ENCODE measurements at places on chromosomes 1 and 21. TPM values are rescaled to one million over a fixed set of nuclear protein-coding genes. Genes with fewer than 3 reads are reported as not detected.

LRRC47 gene
- total RNA-seq = 23.2 TPM

TMEM61 gene
- not detected for total RNA-seq

NUDT4B gene
- 8.7 TPM for total RNA-seq

FAM3B gene
- total RNA-seq = not detected

TIE1 gene
- 749 TPM for total RNA-seq

EPHA8 gene
- total RNA-seq = not detected

GRCh38 chr1:4796161-4797015, 142.0 kb downstream of the AJAP1 start:
- DNase-seq = no peak

DNA sequence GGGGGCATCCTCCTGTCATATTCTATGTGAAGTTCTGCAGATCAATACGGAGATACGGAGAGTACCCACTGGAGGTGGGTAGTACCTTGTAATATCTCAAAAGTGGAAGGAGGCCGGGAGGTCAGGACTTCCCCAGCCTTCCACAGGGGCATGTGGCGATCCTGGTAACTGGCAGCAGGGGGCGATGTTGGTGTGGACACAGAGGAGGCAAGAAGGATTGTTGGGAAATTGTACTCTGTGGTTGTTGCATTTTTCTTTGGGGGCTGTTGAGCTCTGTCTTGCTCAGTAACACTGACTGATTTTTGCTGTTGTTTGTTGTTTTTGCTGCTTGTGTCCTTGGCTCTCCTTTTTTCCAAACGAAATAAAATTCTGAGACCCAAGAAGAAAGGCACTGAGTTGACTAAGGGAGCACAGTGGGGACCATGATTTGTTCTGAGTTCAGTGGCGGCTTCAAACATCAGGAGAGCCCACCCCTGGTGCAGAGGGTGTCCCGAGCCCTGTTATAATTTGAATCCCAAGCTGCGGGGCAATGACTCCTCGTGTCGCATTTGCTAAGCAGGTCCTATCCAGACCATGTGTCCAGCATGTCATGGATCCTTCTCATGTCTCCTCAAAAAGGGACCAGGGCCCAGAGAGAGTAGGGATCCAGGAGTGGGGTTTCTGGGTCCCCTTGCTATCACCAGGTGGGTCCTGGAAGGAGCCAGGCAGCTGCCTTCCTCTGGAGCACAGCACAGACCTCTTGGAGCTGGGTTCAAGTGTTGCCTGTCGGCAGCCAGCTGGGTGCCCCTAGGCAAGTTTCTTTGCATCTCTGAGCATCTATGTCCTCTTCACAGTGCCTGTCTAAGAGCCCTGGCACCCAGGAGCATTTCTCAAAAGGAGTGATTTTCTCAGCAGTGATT, 22.8 kb downstream of the LHX4 start:
- DNase-seq = peak; percentile 74

- no peak for DNase-seq
These were observed 37.5 kb downstream of the CLIC6 start for GRCh38 chr21:34706337-34706736.

DNA sequence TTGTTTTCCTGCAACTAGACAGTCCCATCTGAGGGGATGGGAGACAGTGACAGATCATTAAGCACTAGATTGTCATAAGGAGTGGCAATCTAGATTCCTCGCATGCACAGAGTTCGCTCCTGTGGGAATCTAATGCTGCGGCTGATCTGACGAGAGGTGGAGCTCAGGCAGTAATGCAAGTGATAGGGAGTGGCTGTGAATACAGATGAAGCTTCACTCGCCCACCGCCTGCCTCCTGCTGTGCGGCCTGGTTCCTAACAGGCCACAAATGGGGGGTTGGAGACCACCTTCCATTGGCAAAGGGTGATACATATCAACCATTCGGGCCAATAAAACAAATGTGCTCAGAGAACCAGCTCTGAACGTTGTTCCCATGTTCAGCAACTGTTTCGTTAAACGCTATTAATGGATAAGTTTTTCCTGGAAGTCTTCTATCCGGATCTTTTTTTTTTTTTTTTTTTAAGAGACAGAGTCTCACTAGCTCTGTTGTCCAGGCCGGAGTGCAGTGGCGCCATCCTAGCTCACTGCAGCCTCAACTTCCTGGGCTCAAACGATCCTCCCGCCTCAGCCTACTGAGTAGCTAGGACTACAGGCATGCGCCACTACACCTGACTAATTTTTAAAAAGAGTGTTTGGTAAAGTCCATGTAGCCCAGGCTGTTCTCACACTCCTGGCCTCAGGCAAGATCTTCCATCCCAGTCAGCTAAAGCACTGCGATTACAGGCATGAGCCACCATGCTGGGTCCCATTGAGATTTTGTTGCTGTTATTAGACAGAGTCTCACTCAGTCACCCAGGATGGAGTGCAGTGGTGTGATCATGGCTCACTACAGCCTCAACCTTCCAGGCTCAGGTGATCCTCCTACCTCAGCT, 8.7 kb upstream of the RSRP1 start:
- DNase-seq = no peak

- DNase-seq = no peak
These were observed 4.2 kb upstream of the GNL2 start for GRCh38 chr1:37599940-37600339.

DNA sequence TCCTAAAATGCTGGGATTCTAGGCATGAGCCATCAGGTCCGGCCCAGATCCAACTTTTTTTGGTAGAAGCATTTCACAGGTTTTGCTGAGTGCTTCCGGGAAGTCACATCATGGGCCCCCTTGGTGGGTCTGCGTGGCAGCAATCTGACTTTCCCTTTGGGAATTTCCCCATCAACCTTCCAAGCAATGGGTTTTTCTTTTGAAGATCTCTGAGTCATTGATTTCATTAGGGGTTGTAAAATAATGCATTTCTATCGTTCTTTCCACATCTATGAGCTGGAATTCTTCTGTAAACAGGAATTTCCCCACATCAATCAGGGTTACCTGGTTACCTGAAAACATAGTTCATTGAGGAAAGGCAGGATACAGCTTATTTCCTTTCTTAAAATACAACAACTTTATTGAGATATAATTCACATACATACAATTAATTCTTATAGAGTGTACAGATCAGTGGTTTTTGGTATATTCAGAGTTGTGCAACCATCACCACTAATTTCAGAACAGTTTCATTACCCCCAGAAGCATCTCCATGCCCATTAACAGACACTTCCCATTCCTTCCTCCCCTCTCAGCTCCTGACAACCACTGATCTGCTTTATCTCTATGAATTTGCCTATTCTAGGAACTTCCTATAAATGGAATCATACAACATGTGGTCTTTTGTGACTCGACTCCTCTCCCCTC, 9.9 kb upstream of the ZBTB17 start:
- DNase-seq = peak; percentile 45

DNA sequence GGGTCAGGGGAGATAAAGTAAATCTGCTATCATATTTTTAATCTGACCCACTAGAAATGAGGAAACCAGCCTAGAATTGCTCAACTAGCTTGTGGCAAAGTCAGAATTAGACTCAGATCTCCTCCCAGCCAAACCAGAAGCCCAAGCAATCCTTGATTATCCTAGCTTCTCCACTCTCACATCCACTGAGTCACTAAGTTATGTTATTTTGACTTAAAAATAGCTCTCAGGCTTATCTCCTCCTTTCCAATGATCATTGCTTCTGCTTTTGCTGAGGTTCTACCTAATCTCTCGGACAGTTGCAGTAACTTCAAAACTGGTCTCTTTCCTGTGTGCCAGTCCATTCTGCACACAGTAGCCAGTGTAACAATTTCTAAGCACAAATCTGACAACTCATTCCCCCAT, 22.9 kb downstream of the OVAAL start:
- DNase-seq = no peak

GRCh38 chr1:21869620-21870121, 57.6 kb downstream of the LDLRAD2 start:
- peak; percentile 80 for DNase-seq

DNA sequence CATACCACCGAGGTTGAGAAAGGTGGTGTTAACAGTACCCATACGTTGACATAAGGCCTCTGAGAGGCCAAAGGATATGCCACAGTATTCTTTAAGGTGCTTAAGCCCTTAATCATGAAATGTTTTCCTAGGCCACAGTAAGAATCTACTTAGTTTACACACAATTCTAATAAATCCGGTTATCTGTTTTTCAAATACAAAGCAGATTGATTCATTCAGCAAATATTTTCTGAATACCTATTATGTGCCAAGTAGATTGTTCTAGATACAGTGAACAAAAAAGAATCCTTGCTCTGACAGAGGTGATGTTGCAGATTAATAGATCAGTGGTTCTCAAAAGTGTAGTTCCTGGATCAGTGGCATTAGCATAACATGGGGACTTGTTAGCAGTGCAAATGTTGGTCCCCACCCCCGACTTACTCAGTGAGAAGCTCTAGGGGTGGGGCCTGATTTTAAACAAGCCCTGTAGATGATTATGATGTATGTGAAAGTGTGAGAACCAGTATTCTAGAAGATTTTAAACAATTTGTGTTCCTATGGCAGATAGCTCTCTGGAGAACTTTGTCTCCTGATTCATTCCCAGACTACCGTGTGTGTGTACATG, 61.6 kb downstream of the NFIA start:
- no peak for DNase-seq

DNA sequence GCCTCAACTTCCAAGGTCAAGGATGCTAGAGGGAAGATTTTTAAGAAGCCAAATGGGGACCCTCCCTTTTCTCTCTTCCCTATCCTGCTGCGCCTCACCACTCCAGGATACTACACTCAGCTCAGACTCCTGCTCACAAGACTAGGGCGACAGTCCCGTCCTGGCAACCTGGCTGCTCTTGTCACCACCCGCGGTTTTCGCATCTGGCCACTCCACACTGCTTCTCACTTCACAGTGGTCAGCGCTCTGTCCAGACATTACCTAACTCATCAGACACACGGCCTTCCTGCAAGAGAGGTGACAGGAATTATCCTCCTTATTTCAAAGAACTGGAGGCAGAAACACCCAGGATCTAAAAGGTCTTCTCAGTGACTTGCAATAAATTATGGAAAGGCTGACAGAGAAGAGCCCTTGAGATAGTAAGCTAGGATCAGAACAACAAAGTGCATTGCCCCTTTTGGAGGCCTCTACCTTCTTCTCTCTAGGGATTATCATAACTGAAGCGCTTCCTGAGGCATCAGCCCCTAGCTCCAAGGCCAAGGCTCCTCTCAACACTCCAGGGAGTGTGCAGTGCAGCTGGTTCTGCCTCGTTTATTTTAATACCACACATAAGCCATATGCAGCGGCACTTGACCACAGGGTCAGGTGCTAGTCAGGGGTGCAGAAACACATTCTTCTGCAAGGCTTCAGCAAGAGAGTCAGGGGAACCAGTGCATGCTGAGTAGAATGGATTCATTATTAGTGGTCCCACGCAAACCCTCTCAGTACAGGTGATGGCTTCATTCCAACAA, 41.9 kb downstream of the ASTN1 start:
- DNase-seq = no peak

- DNase-seq = no peak
These were observed 14.3 kb downstream of the EDEM3 start for GRCh38 chr1:184740344-184740743.

GRCh38 chr1:148315071-148315811, 163.2 kb upstream of the NBPF11 start:
- DNase-seq = peak; percentile 33

DNA sequence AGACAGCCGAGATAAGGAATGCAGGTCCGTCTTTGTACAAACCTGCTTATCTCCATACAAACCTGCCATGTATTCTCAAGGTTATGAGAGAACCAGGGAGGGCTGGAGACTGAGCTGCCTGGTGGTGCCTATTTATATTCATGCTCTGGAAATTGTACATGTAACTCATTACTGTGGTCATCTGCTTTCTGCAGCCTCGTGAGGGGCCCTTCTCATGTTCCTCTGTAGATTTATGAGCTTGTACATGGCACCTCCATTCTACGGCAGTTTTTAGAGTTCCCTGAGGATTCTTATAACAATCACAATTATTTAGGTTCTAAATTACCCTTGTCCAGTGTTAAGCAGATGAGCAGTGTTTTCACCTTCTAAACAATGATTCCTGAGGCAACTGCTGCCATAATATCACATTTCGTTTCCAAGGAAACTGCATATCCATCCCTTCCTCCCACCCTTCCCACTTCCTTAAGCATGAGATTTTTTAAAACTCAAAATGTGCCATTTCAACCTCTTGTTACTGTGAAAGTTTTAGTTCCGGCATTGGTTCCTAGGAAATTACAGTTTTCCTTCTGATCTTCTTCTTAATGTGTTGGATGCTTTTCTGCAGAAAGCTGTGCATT, 112.1 kb downstream of the ST6GALNAC3 start:
- no peak for DNase-seq

GRCh38 chr1:104231676-104232075, 482.0 kb downstream of the AMY1C start:
- DNase-seq = no peak

GRCh38 chr1:18134324-18135046, 26.9 kb downstream of the IGSF21 start:
- no peak for DNase-seq

- DNase-seq = no peak
These were observed 626.5 kb downstream of the NCAM2 start for GRCh38 chr21:21624674-21625073.

- no peak for DNase-seq
These were observed 1227.3 kb downstream of the PLA2G4A start for GRCh38 chr1:188056011-188056410.

- DNase-seq = peak; percentile 51
These were observed 77.0 kb upstream of the MACF1 start for GRCh38 chr1:39127513-39127912.

GRCh38 chr21:45970674-45971615, 10.6 kb upstream of the COL6A1 start:
- peak; percentile 51 for DNase-seq

DNA sequence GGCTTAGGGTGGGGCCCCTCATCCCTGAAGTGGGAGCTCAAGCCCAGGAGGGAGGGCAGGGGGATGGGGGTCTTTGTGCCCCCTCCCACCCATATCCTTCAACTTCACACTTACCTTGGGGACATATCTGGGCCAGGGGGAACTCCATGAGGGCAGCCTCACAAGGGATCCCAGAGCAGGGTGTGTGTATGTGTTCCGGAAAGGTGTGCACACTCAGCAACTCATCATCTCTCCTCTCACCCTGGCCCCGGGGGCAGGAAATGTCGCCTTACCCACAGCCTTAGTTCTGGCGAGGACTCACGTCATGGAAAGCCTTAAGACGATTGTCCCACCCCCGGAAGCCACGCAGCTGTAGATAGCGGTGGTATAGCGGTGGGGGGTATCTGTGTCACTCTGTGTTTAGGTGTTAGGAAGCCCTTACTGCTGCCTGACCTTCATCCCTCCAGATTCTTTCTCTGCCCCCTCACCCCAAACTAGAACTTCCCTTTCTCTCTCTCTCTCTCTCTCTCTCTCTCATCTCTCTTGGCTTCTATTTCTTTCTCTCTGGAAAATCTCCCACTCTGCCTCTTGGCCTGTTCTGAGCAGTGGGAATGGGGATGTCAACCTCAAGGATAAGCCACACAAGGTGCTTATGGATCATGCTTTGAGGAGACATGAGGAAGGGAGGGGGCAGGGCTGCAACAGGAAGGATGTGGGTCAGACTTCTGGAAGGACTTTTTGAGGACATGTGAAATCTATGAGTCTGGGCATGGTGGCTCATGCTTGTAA, at the start of gene SH2D2A:
Gene SH2D2A, minus strand, starts transcription at position 288 of the 768 bp plus-strand sequence. Its CDS starts 140 bp downstream, at position 148.
- peak; percentile 69 for DNase-seq

GRCh38 chr21:42386034-42386591, 9.7 kb downstream of the TMPRSS3 start:
- DNase-seq = no peak
